ENCODE measurements at places on chromosomes 3 and 15.

DNA sequence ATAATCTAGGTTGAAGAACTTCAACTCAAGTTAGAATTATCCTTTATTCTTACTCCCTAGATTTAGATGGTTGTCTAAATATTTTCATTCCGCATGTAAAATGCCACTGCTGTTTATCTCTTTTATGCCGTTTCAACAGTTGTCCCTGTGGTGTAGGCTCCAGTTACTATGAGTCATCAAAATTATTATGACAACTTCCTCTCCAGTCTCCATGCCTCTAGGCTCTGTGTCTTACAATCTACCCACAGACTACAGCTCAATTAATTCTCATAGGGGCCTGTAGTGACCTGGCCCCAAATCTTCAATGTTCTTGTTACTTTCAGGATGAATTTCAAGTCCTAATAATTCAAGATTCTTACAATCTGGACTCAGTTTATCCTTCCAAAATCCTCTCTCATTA lies 105.8 kb upstream of the UNC13C start:
- DNase-seq = no peak

DNA sequence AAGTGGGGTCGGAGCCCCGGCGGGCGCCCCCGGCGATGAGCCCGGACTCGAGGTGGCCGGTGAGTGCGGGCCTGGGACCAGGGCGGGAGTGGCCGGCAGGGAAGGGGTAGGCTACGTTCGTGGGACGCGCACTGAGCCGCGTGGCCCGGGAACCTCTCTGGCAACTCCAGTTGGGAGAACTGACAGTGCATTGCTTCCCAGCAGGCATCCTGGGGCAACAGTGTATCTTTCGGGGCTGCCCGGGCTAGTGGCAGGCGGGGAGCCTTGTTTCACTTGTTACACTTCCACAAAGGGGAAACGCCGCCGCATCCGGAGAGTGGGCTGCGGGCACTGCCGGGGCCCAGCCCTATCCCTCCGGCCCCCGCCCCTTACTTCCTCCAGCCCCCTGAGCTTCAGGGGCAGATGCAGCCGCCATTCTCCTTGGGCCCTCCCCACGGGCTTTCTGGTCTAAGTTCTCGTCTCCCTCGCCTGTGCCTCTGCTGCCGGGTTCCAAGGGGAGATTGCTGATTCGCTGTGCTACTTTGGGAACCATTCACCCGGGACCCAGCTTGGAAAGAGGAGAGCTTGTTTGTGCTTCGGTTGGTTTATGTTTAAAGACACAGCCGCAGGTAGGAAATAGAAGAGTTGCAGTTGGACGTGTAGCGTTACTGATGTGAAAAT lies 675 bp downstream of the BRPF1 start:
- peak; percentile 37 for DNase-seq

- no peak for DNase-seq
These were observed 18.6 kb downstream of the ARRDC4 start for GRCh38 chr15:97979140-97979520.

- DNase-seq = no peak
These were observed 147.7 kb downstream of the SMAD6 start for GRCh38 chr15:66849746-66850077.

- peak; percentile 92 for DNase-seq
These were observed at the start of gene ZNF148 for GRCh38 chr3:125374996-125375941. ZNF148 (minus strand) TSS chr3:125375325; CDS start chr3:125313640, 61,685 bp downstream.

DNA sequence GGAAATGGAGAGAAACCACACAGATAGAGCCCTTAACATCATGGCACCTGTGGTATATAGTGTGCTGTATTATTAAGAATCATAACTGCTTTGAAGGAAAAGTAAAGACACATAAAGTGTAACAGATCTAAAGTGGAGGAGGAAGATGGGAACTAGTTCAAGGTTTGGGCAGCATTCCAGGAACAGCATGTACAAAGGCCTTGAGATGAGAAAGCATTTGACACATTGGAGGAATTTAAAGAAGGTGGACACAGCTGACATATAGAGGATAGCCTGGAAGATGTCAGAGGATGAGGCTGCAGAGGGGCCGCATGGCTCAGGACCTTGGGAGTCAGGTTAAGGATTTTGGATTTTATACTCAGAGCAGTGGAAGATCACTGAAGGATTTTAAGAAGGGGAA lies 39.0 kb downstream of the LRTM1 start:
- DNase-seq = no peak

GRCh38 chr3:53493963-53494791 lies at the start of gene CACNA1D:
CACNA1D (plus strand) TSS chr3:53494611; CDS start chr3:53495167, 556 bp downstream.
- peak; percentile 16 for DNase-seq

DNA sequence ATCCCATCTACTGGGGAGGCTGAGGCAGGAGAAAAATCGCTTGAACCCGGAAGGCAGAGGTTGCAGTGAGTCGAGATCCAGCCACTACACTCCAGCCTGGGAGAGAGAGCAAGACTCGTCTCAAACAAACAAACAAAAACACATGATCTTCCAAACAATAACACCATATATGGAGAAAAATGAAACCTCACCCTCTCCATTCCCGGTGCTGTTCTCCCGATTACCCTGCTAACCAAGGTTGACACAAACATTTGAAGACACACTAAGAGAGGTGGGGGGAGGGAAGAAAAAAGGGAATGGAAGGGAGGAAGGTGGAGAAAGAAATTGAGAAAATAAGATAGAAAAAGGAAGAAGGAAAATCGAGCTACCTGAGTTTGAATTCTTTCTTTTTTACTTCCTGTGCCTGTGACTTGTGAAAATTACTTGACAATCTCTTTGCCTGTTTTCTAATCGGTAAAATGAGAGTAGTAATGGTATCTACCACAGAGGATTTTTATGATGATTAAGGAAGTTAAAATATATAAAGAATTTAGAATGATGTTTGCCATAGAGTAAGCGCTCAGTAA lies 1.1 kb upstream of the PLSCR2 start:
- no peak for DNase-seq

GRCh38 chr15:34366271-34367065 lies 528 bp downstream of the LPCAT4 start:
- peak; percentile 48 for DNase-seq

- no peak for DNase-seq
These were observed 26.1 kb downstream of the TSC22D2 start for GRCh38 chr3:150434234-150434633.

- no peak for DNase-seq
These were observed 68.9 kb upstream of the GOLGA6B start for GRCh38 chr15:72585476-72586058.

GRCh38 chr3:125163739-125164601 lies 48.6 kb downstream of the SLC12A8 start:
- DNase-seq = no peak

DNA sequence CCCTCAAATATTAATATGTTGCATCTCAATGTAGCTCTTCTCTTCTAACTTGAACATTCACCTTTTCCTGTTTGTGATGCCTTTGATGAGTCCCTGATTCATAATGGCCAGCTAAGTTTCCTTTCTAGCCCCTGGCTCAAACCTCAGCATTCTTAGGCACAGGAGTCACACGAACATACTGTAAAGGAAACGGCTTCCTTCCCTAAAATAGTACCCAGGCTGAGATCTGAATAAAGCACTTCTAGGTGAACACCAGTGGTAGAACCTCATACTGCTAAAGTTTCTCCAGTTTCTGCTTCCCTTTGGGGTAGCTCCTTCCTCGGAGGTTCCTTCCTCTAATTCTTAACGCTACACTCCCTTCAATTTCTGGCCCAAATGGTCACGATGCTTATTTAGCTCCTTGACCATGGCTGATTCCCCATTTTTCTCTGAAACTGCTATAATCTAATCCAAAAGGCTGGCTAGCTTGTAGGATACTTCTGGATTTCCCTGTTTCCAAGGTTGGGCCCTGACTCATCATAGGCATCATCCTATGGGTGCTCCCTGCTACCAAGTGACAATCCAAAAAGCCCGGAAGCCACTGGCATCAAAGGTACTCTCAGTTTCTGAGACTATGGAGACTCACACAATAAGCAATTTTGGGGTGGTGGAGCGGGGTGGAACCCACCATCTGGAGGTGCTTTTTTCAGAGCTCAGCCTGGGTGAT lies 2.4 kb downstream of the ANAPC13 start:
- no peak for DNase-seq

- DNase-seq = peak; percentile 69
These were observed 205.7 kb upstream of the ZPLD1 start for GRCh38 chr3:102229062-102229655.
